Stimulated activated CD4-positive, alpha-beta T cell treated with anti-CD3 and anti-CD28 coated beads, TNF-alpha, amount 100 ng/mL, for 4 hours (primary cell): ENCODE measurements at places on chromosomes 7 and 10.

DNA sequence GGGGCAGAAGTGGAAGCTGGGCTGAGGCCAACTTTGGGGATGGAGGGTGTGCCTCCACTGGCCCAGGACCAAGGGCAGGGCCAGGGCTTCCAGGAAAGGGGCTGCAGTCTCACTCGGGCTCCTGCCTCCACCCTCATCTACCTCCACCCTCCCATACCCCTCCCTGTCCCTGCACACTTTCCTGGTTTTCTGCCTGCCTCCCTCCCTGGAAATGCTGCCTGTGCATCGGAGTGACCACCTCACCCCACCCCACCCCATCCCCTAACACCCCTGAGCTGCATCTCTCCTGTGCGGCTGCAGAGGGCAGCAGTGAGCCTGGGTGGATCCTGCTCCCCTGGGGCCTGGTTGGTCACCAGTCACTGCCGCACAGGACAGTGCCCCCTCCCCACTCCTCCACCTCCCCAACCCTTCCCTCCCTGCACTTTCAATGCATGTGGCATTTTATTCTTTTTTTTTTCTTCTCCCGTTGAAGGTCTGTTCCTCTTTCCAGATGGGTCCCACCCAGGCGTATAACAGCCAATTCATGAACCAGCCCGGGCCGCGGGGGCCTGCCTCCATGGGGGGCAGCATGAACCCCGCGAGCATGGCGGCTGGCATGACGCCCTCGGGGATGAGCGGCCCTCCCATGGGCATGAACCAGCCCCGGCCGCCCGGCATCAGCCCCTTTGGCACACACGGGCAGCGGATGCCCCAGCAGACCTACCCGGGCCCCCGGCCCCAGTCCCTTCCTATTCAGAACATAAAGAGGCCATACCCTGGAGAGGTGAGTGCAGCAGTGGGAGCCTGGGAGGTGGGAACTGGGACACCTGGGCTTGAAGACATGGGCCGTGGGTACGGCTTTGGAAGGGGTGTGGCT, 54.1 kb upstream of the PPIF start:
- DNase-seq: no peak

DNA sequence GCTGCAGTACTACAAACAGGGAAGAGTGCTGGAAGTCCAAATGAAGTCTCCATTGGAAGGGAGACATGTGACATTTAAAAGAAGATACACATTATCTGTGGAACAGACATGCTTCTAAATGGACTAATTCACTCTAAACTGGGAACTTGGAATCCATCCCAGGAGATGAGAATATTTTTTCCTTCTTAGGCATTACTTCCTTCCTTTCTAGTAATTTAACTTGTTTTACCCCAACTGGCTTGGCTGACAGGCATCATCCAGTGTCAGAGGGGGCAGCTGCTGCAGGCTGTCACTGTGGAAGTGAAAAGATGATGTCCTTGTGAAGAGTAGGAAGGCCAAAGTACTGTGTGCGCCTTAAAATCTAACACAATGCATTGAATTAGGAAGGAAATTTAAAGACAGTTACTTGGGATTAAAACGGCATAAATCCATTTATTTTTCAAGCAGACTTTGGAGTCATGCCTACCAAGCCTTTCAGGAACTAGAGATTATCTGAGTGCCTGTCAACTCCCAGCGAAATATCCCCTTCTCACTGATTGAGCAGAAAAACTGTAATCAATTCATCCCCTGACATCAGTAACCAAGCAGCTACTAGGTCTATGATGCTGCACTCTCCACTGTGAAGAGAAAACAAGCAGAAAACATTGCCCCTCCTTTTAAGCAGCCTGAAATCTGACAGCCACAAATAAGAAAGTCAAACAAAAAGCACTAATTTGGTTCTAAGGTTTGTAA, 161.2 kb downstream of the DGKI start:
- DNase-seq: no peak

- no peak for DNase-seq
Observed at GRCh38 chr7:157826566-157826965, 489.8 kb downstream of the DNAJB6 start.

DNA sequence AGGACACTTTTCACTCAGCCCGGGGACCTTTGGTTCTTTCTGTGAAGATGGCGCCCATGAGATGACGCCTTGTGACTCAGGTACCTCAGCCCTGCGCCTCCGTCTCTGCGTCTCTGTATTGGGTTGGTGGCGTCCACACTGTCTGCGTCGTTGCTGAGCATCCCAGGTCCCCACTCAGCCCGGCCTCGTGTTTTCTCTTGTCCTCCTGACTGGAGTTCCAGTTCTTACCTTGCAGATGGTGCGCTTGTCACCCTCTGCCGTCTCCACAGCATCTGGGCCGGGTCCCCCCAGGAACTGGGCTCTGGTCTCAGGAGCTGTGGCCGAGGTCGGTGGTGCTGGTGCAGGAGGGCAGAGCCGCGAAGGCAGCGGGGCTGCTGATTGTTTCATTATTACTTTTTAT, 150.4 kb downstream of the WDR37 start:
- DNase-seq: no peak

GRCh38 chr10:31928549-31929260, at the start of gene ARHGAP12:
Gene ARHGAP12, minus strand, starts transcription at chr10:31928831. Its CDS starts 19,976 bp downstream, at chr10:31908855.
- peak; percentile 74 for DNase-seq

GRCh38 chr7:78090616-78091015, 292.0 kb downstream of the PHTF2 start:
- DNase-seq: no peak

DNA sequence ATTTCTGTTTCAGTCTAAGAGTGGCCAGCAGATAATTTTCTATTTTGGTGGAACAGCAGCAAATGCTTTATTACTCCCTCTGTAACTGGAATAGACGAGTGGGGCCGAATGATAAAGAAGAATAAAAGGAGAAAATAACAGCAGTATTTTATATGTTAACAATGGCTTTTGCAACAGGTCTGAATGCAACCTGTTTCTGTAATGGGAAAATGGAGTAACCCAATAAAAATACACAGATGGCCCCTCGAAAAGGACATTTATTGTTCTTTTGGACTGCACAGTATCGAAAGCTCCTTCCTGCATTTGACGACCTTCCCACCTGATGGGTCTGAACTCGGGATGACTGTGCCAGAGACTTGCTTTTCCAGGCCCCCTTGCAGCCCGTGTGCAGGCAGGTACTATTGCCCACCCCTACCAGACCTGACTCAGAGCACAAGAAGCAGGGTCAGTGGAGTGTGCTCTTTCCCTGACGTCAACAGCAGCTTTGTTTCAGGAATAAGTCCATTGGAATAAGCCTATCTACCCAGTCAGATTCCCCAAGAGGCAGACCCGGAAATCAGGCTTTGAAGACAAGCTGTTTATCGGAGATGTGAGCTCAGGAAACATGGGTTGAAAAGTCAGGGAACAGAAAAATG, 306.5 kb upstream of the NEBL start:
- no peak for DNase-seq

GRCh38 chr7:143018931-143019330, 8.0 kb downstream of the OR9A2 start:
- no peak for DNase-seq

- no peak for DNase-seq
Observed at GRCh38 chr7:137169282-137169698, 174.2 kb downstream of the PTN start.

DNA sequence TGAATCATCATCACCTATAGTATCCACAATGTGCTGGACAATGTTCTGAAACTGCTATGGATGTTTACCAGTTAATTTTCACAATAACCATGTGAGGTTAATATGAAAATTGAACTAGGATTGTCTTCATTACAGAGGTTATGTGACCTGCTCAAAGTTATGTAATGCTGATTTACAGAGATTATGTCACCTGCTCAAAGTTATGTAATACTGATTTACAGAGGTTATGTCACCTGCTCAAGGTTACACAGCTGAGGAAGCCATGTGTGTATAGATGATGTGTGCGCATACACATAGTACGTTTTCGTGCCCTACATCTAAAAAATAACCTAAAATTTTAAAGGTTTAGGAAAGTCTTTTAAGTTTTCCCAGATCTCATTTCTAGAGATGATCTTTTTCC, 298.0 kb downstream of the CDK14 start:
- no peak for DNase-seq

- no peak for DNase-seq
Observed at GRCh38 chr7:114787556-114787955, 134.3 kb upstream of the MDFIC start.

- no peak for DNase-seq
Observed at GRCh38 chr10:69801434-69802315, at the start of gene COL13A1. Gene COL13A1, plus strand, starts transcription at chr10:69801906. Its CDS starts 518 bp downstream, at chr10:69802424.

DNA sequence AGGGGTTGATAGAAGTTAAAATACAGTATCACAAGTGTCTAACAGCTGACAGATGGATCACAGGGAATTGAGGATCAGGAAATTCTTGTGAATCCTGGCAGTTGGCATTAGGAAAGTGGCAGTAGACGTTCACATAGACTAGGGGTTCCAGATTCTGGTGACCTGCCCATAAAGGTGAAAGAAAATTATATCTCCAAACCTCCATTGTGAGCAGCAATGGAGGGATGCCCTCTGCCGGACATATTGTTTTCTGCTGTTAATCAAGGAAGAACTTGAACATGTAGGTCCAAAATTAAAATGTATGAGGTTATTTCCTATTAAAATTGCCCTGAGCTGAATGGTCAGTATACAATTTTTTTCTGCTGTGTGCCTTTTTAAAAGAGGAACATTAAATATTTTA, 5.1 kb downstream of the NME8 start:
- DNase-seq: no peak

DNA sequence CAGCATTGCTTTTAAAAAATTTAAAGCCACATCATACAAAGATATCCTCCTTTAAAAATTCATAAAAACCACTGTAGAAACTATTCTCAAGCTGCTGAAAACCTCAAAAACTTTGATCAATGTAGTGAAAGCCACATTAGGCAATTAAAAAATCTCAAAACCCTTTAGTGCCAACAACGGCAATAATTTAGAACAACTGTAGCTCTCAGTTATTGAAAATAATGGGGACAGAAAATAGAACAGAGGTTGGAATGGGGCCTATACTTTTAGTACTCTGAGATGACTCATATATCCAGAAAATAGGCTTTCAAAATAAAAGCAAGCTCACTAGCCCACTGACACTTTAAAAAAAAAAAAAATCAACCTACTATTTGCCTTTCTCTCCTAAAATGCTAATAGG, 87.5 kb downstream of the GSAP start:
- DNase-seq: no peak

- DNase-seq: no peak
Observed at GRCh38 chr10:93261089-93261488, 187.4 kb downstream of the CYP26A1 start.

DNA sequence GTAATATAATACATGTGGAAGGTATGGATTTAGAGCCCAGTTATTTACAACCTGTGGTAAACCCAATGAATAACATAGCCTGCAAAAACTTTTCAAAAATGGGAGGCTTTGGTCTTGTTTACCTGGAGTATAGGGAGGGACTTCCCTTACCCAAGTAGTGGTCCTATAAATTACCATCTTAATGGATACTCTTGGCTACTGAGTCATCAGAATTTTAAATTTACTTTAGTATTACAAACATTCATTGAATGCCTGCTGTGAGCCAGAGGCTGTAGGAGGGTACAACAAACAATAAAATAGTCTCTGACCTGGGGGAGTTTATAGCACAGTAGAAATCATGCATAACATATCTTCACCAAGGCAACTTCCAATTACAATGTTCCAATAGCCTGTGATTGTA, 365.1 kb downstream of the BBS9 start:
- no peak for DNase-seq

DNA sequence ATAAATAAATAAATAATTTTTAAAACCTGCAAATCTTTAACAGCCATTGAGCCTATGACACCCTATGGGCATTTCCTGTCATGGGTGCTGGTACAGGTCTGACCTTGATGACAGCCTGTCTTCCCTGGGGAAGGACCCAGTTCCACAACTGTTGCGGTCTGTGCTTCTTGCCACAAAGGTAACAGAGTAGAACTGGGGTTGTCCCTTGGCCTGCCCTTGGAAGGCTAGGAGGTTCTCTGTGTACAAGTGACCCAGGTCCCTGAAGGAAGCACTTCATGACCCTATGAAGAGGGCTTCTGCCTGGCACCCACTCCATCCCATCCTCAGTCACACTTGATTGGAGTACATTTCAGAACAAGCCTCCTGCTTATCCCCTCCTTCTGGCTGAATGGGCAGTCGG, 66.9 kb downstream of the OGDH start:
- no peak for DNase-seq

DNA sequence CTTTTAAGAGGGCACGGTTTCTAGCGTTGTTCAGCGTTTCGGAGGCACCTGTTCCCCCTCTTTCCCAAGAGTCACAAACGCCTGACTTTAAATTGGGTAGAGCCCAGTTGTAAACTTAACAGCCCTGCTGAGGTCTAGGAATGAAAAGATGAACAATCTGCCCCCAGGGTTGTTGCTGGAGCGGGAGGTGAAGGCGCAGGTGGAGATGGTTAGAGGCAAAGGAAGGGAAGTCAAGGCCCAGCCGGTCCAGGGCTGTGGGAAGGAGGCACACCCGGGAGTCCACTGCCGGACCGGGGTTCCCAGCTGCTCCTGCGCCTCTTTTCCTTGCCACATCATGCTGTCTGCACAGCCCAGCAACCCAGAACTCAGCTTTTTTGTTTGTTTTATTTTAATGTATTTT, 770 bp downstream of the PRXL2A start:
- no peak for DNase-seq

GRCh38 chr10:125562737-125563136, 120.2 kb downstream of the TEX36 start:
- no peak for DNase-seq

DNA sequence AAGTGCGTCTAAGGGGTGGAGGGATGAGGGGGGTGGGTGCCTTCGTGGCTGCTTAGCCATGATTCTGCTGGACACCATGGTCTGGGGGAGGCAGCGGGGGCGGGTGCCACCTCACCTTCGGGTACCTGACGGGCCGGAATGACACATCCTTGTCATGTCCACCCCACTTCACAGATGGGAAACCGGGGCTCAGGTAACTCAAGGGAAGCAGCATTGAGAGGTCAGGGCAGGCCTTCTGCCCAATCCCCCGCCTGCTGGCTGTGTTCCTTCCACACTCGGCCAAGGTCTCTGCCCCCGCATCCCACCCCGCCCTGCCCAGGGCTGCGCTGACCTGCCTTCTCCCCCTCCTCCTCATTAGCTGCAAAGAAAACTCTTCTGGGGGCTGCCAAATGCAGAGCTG, 598.0 kb downstream of the PTPRN2 start:
- DNase-seq: no peak

GRCh38 chr7:20696803-20697333, 81.4 kb downstream of the ABCB5 start:
- DNase-seq: no peak

- DNase-seq: no peak
Observed at GRCh38 chr7:87624628-87625027, 3.6 kb upstream of the RUNDC3B start.

GRCh38 chr10:82462910-82463551, 588.0 kb downstream of the NRG3 start:
- DNase-seq: no peak

GRCh38 chr7:127820732-127821085, 168.7 kb downstream of the SND1 start:
- DNase-seq: no peak
